Kidney epithelial cell (primary cell): ENCODE measurements at places on chromosomes 12 and 14.
A peak's percentile ranks its signal among the peaks of the same experiment; 100 is the strongest.

DNA sequence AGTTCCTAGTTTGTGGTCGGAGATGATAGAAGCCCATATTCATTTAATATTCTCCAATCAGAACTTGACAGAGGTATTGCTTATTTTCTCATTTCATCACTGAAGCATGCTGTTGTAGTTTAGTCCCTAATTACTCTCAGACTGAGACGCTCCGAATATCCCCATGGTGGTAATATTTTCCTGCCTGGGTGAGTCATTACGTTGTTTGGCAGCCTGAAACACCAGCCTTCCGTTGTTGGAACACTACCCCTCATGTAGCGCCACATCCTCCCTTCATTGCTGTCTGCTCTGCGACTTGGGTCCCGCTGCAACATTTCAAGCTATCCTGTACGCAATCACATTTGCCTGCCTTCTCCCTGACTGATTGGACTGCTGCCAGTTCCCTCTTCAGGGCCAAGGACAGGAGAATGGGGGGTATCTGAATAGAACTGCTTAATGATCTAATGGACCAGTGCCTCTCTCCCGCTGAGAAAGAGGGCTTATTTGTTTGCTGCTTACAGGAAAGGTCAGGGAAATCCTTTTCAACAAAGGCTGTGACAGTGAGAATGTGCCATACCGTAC lies 369.1 kb downstream of the NPAS3 start:
- DNase-seq, result no peak

DNA sequence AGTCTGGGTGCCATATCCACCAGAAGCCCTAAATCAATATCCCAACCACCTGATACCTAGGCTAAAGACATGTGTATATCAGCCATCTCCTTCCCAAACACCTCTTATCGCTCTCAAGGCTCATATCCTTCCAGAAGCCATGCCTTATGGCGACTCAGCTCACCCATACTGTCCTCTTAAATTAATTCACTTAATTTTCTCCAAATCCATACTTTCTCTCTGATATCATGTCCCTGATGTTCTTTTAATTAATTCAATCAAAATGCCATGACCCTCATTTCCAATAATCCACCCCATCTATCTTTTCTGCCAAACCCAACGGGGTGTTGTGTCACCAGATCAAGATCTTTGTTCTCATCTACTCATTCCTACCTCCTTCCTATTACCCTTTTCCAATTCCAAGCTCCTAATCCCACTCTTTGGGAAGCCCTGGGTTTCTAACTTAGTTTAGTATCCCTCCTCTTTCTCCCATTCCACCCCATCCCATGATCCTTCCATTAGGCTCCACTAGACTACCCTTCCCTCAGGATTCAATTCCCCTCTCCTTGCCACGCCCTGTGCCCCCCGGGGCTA lies 723 bp downstream of the ATF7 start:
- no peak for DNase-seq

DNA sequence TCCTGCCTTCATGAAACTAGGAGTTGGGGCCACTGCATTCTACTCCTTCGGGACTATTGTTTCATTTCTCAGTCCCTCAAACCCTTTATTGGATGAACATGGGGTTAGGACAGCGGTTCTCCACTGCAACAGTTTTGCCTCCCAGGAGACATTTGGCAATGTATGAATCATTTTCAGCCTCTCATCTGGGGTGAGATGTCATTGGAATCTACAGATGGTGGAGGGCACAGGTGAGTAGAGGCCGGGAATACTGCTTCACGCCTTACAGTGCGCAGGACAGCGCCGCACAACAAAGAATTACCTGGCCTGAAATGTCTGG lies 649 bp upstream of the GNPNAT1 start:
- no peak for DNase-seq

DNA sequence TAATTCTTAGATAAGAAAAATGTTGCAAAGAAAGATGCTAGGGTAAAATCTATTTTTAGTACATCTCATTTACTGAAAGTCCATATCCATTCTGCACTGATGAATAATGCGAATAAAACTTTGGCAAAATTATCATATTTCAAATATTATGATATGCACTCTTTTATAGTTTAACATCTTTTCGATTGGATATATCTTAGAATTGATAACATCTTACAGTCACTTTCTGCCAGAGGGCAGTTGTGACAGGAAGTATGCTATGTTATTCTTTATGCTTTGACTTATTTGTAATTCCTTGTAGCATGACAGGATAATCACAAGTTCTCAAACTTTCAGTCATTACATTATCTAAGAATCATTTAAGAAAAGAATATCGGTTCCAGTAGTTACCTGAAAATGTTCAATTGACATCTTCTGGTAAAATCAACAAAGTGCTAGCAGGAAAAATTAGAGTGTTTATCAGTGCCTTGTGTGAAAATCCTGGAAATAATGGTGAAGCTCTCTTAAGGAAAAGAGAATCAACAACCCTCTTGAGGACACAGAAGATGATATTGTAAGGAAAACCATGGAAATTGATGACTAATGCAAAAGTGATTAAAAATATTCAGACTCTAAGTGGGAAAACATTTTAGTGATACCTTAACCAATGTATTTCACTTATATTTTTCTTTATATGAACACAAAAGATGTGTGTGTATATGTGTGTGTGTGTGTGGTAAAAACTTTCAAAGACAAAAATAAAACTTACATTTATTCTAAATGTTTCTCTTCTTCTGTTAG lies 95.5 kb downstream of the SLC6A15 start:
- no peak for DNase-seq

GRCh38 chr14:82411298-82411697 lies 877.6 kb upstream of the SEL1L start:
- no peak for DNase-seq

- no peak for DNase-seq
These were observed 413.2 kb downstream of the SOX5 start for GRCh38 chr12:23536293-23536692.

DNA sequence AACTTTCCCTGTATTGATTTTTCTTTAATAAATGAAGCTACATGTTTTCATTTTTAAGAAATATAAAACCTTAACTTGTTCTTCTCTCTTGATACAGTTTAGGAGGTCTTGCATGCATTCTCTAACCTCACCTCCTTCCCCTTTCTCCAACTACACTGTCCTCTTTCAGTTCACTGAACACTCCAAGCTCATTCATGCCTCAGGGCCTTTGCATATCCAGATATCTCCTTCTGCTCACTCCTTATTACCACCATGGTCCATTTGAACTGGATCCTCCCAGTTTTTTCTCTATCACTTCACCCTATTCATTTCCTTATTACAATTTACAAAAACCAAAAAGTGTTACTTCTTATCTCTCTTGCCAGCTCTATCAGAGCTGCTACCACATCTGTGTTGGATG lies 242.9 kb upstream of the PLEKHG7 start:
- DNase-seq, result no peak

DNA sequence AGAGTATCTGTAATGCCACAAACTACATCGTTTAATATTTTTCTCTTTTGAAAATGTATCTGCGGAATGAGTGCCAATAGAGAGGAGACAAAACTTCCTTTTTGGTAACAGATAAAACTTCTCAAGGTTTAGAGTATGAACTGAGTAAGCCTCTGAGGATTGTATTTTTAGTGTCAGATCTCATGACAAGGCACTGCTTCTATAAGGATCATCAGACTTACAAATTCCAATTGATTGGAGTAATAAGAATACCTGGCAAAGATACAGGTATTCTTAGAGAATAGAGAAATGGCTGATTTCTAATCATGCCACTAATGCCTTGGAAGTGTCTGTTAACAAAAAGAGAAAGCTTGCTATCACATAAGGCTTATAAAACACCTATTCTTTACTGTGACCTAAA lies 45.3 kb downstream of the SLC35F4 start:
- DNase-seq, result no peak

DNA sequence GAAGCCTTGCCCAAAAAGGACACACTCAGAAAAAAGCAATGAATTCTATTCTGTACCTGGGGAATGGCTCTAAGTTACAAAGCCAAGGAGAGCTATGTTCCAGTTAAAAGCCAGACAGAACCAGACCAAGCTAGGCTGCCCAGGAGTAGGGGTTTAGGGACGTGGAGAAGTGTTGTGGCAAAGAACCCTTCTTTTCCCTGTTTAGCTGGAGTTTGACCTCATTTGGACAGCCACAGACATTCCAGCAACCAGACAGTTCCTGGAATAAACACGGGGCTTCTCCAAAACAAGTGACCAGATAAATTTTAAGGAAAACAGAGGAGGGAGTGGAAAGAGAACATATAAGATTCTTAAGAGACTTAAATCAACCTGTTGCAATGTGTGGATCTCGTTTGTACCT lies 62.3 kb downstream of the GCH1 start:
- no peak for DNase-seq

GRCh38 chr12:42396473-42397259 lies 70.7 kb downstream of the PPHLN1 start:
- DNase-seq, result no peak

GRCh38 chr14:61720294-61720661 lies 25.0 kb downstream of the HIF1A start:
- DNase-seq, result no peak

DNA sequence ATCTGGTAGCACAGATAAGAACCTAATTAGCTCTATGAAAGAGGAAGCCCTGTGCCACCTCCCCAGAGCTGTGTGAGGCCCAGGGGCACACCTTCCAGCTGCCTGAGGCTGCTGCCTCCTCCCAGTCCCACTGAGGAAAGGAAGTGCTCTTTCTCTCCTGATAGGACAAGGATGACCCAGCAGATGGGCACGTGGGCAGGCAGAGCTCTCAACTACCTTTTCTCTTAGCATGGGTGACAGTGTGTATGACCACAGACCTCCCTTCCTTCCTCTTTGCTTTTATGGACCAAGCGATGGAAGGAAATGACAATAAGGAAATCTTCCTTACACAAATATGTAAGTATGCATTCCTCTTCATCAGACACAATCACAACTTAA lies 127.6 kb upstream of the AMIGO2 start:
- no peak for DNase-seq

DNA sequence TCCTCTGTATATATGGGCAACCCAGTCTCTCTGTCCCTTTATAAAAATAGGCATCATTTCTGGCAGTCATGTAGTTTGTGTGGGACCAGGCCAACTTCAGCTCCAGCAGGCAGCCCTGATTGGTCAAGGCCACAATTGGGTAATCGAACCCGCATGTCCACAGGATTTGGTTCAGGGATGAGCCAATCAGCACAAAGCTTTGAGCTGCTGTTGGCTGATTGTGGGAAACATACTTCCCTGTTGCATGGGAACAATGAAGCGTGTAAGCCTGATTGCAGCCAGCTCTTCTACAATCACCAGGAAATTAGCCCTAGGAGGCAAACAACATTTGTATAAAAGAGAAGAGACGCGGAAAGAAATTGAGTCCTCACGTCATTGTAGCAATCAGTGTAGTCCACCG lies 328.6 kb downstream of the PCNX1 start:
- no peak for DNase-seq

- no peak for DNase-seq
These were observed 162.7 kb downstream of the BMP4 start for GRCh38 chr14:53793790-53794505.

DNA sequence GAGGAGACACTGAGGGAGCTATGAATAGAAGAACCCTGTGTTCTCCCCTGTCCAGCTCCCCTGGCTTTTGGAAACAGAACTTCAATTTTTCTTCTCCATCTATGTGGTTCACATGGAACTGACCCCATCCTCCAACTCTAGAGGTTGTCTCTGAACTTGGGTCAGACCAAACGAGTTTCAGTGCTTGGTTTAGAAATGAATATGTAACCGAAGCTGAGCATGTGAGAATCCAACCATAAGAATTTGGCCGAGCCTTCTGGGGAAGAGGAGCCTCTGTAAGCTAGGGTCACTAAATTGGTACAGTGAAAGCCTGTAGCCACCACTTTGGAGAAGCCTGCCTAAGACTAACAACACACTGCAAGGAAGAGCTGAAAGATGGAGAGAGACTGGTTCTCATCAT lies 464.4 kb downstream of the ZFP36L1 start:
- no peak for DNase-seq

GRCh38 chr12:10505620-10506019 lies at the start of gene EIF2S3B:
EIF2S3B (plus strand) TSS chr12:10505890; CDS start chr12:10505903, 13 bp downstream.
- no peak for DNase-seq

DNA sequence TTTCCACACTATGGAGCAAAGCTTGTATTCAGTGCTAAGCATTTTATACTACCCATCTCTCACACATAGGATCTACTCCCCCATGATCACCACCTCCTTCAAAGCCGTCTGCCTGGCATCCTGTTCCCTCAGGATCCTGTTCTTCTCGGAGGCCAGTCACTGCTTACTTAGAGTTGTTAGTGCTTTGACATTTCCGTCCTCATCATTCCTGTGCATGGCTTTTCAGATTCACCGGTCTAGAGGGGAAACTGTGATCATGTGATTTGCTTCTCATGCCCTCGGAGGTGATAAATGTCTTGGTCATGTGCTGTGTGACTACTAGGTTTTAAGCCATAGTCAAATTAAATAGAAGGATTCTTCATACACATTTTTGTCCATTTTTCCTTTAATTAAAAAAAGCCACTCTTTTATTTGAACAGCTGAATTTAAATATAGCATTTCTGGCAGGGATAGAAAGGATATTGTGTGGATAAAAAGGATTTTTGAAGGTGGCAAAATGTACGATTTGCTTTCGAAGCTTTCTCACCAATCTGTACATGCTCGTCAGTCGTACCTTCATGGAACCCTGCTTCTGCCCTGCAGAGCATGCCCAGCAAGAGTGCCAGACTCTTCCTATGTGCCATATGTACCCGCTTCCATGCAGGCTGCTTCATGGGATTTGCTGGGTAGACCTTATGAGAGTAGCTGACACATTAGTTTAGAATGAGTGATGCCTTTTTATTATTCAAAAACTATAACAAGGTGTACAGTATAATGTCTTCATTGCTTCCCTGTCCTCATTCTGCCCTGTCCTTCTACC lies 53.3 kb downstream of the BMAL2 start:
- DNase-seq, result no peak

GRCh38 chr14:104898195-104898558 lies 26.5 kb upstream of the PLD4 start:
- DNase-seq, result no peak

GRCh38 chr14:74980731-74981461 lies 21.8 kb upstream of the EIF2B2 start:
- no peak for DNase-seq

GRCh38 chr12:76085520-76085868 lies 1.0 kb upstream of the NAP1L1 start:
- no peak for DNase-seq

- peak; percentile 88 for DNase-seq
These were observed 97.3 kb upstream of the FRMD6 start for GRCh38 chr14:51554339-51554920.
